ENCODE measurements at places on chromosomes 11 and 22.

DNA sequence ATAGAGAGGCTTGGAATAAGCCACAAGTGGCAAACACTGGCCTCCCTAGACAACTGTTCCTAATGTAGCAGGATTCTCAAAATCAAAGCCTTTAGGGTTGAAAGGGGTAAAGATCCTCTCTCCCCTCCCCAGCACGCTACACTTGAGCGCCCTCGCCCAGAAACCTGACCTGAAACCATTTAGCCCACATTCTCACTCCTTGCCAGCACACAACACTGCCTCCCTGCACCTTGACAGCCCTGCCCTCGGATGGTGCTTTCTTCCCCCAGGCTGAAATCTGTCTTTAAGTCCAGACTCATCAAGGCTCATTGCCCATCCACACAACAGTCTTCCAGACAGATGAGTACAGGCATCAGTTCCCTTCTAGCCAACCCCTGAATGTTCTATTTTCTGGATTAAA is 26.5 kb downstream of the CWC15 start:
- DNase-seq: no peak

DNA sequence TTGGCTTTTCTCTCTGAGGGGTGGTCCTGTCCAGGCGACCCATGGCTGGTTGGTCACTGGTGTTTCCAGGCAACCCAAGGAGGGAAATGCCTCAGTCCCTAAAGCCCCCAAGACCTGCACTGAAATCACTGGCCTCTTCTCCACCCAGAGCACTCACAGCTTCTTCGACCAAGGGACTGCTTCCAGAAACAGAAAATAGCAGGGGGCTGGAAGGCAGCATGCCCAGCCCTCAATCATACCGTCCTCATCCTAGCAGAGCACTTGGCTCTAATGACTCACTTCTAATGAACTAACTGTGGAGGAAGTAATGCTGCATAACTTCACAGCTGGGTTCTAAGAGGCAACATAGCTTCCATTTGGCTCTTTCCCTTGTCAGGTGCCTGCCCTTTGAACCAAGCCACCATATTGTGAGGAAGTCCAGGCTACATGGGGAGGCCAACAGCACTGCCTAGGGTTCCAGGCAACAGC is 27.6 kb downstream of the DKK3 start:
- no peak for DNase-seq

DNA sequence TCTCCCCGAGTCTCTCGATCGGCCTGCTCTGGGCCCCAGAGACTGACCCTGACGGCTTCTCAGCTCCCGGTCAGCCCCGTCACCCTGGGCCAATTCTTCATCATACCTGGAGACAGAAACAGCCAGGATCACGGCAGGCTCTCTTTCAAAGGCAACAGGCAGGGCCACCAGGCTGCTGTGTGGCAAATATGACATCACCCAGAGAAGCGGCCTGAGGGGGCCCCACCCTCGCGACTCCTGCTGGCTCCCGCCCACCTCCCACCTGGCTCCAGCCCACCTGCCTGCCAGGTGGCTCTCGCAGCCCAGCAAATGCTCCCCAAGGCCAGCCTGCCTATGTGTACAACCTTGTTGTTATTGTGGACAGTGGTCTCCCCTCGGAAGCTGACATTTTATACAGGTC is 24.9 kb upstream of the PACSIN2 start:
- no peak for DNase-seq

GRCh38 chr11:120660024-120660565 is 148.5 kb downstream of the GRIK4 start:
- DNase-seq: peak; percentile 2

- no peak for DNase-seq
Measured at GRCh38 chr11:96098511-96099241, 174.8 kb upstream of the MTMR2 start.

DNA sequence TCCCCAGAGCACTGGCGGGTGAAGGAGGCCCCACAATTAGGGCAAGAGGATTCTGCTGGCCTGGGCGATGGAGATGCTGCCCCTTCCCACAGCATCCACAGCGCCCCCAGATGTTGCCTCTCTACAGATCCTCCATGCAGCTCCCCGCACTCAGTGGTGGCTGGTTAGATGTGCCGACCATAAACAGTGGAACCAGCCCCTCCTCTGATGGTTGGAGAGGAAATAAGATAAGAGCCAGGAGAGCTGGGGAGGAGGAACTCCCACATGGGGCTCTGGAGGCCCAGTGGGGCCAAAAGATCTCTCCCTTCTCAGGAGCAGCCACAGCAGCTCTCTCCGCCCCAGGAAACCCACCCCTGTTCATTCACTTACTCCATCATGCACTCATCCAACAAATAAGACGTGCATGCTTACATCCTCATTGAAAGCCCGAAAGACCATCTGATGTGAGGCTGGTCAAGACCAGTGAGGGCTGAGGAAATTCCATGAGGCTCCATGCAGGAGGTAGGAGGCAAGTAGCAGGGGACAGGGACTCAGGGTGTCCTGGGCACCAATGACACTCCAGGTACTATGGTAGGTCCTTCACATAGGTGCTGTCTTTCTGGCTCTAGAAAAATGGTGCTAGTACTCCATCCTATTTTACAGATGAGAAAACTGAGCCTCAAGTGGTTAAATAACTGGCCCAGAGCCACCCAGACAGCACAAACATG is 1.5 kb downstream of the PTGDR2 start:
- no peak for DNase-seq

DNA sequence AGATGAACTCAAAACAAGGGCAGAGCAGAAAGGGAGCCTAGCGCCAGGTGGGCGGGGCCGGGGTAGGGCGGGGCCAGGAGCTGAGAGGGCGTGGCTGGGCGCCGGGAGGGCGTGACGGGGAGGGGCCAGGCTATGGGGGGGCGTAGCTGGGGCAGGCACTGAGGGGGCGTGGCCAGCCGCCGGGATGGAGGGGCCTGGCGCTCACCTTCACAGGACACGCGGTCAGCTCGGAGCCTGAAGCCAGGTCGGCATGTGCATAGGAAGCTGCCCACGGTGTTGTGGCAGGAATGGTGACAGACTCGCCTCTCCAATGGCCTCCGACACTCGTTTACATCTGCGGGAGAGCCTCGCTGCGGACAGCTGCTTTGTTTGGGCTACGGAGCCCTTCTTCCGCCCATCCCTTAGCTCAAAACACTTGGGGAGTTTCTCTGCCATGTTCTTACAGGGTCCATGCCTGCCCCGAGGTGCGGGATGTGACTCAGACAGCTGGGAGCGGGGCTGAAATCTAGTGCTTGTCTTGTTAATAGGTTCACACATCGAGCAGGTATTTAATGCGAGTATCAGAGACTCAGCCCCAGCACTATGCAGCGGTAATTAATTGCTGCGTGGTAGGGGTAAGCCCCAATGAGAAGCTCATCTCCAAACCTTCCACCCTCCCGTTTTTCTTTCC is 13.4 kb downstream of the VWCE start:
- DNase-seq: no peak

DNA sequence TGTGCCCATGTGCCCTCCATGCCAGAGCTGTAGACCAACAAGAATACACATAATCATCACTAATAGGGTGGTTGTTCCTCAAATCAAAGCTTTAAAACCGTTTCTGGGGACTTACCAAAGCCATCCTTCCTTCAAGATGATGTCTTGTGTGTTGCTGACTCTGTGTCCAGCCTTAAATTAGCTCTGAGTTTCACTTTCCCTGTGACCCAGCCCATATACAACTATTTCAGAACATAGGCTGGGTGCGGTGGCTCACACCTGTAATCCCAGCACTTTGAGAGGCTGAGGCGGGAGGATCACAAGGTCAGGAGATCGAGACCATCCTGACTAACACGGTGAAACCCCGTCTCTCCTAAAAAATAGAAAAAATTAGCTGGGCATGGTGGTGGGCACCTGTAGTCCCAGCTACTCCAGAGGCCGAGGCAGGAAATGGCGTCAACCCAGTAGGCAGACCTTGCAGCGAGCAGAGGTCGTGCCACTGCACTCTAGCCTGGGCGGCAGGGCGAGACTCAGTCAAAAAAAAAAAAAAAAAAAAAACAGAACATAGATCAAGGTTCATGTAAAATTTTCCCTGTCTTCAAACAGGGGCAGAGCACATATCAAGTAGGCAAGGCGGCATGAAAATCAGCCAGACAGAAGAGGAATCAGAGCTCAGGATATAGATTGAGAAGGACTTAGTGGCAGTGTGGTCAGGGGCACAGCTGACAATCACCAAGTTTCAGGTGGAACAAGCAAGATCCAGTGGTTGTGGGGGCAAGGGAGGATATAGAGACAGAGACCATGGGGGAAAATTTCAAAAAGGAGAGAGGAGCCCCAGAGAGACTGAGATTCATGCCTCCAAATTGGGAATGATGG is at the start of gene PLAAT2:
PLAAT2 (minus strand) TSS at position 179 of the 855 bp plus-strand sequence; CDS start at position 124, 55 bp downstream.
- DNase-seq: no peak

GRCh38 chr11:75014129-75014528 is 25.4 kb downstream of the NEU3 start:
- DNase-seq: no peak

DNA sequence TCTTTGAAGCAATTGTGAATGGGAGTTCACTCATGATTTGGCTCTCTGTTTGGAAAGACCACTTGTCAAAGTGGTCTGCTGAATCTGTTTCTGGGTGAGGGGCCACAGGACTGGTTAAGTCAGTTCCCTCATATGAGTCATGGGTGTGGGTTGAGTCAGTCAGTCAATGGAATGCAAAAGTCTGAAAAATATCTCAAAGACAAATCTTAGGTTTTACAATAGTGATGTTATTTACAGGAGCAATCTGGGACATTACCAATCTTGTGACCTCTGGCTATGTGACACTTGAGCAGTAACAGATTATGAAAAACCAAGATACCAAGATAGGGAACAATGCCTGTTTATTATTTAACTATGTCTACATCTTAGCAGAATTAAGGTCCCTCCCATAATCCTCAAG is 311.6 kb downstream of the AASDHPPT start:
- no peak for DNase-seq

Data from NCI-H1930 (cell line).